ENCODE measurements at places on chromosomes 4 and X.

GRCh38 chr4:42767669-42768068 is 110.8 kb upstream of the ATP8A1 start:
- DNase-seq: no peak

- DNase-seq: no peak
These were observed 268.0 kb downstream of the GABRG1 start for GRCh38 chr4:45855857-45856256.

DNA sequence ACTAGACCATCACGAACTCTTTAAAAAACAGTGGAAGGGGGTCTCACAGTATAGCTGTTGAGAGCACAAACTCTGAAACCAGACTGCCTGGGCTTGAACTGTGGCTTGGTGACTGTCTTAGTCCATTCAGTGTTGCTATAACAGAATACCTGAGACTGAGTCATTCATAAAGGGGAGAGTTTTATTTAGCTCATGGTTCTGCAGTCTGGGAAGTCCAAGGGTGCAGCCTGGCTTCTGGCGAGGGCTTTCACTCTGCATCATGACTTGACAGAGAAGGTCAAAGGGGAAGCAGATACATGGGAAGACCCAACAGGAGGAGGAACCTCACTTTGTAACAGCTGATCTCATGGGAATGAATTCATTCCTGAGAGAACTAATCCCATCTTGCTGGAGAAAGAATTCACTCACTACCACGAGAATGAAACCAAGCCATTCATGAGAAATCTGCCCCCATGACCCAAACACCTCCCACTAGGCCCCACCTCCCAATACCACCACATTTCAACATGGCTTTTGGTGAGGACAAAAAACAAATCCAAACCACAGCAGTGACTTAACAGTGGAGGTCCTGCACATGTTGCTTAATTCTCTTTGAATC is 116.7 kb upstream of the STOX2 start:
- DNase-seq: no peak

DNA sequence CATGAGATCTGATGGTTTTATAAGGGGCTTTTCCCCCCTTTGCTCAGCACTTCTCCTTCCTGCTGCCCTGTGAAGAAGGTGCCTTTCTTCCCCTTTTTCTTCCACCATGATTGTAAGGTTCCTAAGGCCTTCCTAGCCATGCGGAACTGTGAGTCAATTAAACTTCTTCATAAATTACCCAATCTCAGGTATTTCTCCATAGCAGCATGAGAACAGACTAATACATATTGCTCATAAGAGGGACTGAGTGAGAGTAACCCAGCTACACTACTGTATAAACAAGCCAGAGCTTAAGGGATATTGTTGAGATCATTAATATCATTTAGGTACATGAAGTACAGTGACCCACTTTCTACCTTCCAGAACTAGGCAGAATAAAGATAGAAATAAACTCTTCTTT is 102.9 kb downstream of the TEX13A start:
- no peak for DNase-seq

- no peak for DNase-seq
These were observed 16.7 kb upstream of the SOD3 start for GRCh38 chr4:24778464-24779225.

DNA sequence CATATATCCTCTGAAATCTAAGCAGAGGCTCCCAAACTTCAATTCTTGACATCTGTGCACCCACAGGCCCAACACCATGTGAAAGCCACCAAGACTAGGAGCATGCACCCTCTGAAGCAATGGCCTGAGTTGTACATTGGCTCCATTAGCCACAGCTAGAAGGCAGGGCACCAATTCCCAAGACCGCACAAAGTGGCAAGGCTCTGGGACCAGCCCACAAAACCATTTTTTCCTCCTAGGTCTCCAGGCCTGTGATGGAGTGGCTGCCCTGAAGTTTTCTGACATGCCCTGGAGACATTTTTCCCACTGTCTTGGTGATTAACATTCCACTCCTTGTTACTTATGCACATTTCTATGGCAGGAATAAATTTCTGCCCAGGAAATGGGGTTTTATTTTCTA is 232.2 kb upstream of the GRID2 start:
- DNase-seq: no peak

GRCh38 chr4:81789741-81790399 is 318.2 kb upstream of the RASGEF1B start:
- DNase-seq: no peak

- no peak for DNase-seq
These were observed 2.0 kb downstream of the PGK1 start for GRCh38 chrX:78105944-78106650.

- DNase-seq: no peak
These were observed 10.9 kb downstream of the MTHFD2L start for GRCh38 chr4:74168841-74169240.

GRCh38 chr4:124389591-124389990 is 322.9 kb downstream of the ANKRD50 start:
- DNase-seq: no peak

- DNase-seq: no peak
These were observed 212 bp downstream of the CLCN4 start for GRCh38 chrX:10157032-10157341.

GRCh38 chr4:148852092-148852699 is 410.0 kb upstream of the NR3C2 start:
- no peak for DNase-seq

DNA sequence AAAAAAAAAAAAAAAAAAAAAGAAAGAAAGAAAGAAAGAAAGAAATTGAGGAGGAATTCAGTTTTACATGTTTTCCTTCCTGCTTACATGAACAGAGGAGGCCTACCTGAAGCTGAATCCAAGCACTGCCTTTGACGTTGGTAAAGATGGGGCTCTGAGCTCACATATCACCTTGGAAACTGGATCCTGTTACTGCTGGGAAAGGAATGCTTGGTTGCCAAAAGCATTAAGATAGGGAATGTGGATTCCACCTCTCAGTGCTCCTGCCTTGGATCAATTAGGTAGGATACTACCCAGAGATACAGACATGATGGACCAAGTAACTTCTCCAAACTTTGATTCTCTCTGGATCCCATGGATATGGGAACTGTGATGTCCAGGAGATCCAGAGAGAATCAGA is 50.6 kb downstream of the NHS start:
- DNase-seq: no peak

GRCh38 chrX:132271311-132271778 is 52.1 kb upstream of the RAP2C start:
- DNase-seq: no peak

DNA sequence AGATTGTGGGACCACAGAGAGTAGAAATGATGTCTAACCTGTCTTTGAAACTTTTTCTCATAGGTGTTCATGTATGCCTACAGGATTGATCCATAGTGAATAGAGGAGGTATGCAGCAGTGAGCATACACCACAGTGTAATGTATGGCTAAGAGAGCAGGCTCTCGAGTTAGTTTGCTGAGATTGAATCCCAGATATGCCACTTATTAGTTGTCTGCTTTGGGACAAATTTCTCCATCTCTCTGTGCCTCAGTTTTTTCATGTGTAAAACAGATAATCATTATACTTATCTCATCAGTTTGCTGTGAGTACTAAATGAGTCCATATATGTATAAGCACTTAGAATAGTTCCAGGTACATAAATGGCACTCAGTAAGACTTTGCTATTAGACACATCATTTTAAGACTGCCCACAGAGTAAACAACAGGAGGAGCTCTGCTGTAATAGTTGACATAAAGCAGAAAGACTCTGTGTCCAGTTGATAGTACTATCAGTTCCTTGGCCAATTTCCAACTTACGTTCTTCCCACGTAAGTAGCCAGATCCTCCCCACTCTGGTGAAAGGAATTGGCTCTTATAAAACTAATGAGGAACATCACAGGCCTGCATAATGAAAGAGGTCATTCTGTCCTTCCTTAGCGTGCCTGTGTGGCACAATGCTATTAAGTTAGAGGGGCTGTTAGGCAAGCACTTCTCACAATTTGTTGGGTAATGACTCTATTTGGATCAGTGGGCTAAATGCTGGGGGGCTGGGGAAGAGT is 20.7 kb upstream of the RNF150 start:
- DNase-seq: no peak

DNA sequence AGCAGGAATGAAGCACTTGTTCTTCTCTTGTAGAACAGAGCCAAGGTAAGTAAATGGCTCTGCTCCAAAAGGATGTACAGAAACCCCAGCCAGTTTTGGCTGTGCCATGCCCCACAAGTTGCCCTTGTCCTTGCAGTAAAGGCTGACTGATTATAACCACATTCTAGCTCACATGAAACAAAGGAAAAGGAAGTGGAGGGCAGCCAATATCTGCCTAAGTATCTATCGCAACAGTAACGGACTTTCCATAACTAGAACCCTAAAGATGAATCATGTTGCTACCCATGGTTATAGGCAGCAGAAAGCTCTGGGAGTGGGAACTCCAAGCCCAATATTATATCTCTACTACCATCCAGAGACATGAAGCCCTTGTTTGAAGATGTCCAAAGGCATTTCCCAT is 95.7 kb downstream of the COMMD8 start:
- no peak for DNase-seq

GRCh38 chrX:112863850-112864249 is 23.2 kb upstream of the AMOT start:
- DNase-seq: no peak

- no peak for DNase-seq
These were observed 18.4 kb upstream of the NRK start for GRCh38 chrX:105803891-105804290.

DNA sequence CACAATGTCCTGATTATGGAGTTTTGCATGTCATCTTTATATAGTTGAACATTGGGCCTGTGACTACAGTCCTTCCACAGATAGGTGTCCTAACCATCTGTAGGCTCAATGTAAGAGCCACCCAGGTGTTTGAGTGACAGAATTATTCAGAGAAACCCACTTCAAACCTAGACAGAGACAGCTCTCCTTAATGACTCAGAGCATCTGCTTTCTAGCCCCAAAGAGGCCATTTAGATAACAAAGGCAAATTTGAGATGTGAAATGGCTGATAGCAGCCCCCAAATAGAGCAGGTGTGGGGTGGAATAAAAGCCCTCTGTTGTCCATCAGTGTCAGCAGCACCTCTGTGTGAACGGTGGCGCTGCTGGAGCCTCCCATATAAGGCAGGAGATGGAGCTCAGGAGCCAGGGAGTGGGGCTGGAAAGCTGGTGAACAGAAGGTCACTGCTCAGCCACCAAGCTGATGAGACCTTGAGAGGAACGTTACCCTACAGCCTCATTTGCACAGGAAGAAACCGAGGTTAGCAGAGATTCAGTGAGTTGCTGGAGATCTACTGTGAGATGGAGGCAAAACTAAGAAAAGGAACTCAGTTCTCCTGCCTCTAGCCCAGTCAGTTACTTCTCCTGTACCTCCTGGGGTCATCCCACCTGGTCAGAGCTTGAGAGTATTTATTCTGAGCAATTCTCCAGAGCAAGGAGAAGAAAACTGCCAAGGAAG is 153.3 kb upstream of the LNX1 start:
- DNase-seq: no peak

GRCh38 chr4:140099983-140100382 is 54.0 kb downstream of the MAML3 start:
- DNase-seq: peak; percentile 75

DNA sequence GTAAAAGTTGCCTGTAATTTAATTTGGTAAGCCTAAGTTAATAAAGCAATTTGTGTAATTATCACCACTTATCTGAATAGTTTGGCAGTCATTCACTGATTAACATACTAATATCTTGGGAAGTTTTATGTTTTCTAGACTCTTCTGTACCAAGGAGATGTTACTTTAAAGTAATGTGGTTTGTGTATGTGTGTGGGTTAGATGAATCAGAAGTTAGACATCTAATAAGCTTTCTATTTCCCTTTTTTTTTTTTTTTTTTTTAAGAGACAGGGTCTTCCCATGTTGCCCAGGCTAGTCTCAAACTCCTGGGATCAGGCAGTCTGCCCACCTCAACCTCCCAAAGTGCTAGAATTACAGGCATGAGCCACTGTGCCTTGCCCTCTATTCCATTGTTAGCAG is 5.3 kb downstream of the SLAIN2 start:
- no peak for DNase-seq

DNA sequence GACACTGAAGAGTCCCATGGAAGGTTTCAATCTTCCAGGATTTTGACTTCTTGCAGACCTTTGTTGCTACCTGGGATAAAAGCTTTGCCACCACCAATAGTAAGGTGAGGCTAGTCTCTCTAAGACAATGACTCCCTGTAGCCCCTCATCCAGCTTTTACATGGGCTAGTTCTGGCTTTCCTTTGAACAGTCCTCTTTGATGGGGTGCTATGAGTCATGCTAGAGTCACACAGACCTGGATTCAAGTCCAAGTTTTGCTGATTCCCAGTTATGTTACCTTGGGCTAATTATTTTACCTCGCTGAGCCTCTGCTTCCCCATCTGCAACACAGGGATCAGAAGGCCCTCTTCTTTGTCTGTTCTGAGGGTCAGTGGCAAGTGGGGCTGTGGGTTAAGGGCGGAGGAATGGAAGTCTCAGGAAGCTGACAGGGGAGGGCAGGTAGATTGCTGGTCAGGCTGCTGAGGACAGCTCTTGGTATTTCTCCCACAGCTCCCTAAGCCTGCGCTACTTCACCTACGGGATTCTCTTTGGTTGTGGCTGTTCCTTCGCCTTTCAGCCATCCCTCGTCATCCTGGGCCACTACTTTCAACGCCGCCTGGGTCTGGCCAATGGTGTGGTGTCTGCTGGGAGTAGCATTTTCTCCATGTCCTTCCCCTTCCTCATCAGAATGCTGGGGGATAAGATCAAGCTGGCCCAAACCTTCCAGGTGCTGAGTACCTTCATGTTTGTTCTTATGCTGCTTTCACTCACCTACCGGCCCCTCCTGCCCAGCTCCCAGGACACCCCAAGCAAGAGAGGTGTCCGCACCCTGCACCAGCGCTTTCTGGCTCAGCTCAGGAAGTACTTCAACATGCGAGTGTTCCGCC is 90.3 kb downstream of the RLIM start:
- no peak for DNase-seq

DNA sequence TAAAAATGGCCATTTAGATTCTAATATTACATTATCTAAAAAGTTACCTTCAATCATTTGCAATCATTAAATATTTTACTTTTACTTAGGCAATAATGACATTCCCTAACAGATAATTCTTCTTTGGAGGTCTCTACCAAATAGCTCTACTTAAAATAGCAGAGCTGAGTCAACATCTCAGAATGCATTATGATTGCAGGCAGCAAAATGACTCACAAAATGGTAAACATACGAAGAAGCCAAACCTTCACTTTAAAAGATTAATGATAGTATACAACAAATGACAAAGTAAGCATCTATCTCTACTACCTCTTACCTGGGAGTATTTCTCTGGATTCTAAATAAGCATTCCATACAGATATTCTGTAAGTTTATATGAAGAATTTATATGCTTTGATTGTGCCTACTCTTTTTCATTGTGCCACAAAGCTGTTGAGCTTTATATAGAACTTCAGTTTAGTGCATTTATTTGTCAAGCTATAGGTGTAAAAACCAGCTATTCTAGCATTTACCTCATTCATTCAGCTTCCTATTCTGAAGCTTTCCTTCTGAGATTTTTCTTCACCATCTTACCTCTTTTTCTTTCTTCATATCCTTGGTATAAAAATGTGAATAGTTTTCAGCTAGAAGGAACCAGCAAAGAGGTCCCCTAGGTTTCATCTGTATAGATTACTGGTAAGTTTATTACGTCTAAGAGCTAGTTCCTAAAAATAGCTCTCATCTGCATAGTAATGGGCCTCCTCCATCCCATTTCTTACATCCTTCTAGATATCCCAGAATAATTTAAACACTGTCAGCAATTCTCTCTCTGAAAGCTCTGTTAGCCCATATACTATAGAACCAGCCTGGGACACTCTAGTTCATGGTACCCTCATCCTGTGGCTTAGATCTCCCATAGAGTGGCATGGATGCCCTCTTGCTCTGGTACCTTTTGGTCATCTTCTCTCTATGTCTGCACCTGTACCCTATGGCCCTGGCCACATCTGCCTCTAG is 17.2 kb upstream of the SPCS3 start:
- no peak for DNase-seq

GRCh38 chrX:153829549-153829798 is 870 bp downstream of the PDZD4 start:
- no peak for DNase-seq
